KG1 (cell line): ENCODE measurements at places on chromosomes 6 and 20.

- no peak for DNase-seq
Measured at GRCh38 chr20:47496118-47496517, 5.6 kb upstream of the NCOA3 start.

DNA sequence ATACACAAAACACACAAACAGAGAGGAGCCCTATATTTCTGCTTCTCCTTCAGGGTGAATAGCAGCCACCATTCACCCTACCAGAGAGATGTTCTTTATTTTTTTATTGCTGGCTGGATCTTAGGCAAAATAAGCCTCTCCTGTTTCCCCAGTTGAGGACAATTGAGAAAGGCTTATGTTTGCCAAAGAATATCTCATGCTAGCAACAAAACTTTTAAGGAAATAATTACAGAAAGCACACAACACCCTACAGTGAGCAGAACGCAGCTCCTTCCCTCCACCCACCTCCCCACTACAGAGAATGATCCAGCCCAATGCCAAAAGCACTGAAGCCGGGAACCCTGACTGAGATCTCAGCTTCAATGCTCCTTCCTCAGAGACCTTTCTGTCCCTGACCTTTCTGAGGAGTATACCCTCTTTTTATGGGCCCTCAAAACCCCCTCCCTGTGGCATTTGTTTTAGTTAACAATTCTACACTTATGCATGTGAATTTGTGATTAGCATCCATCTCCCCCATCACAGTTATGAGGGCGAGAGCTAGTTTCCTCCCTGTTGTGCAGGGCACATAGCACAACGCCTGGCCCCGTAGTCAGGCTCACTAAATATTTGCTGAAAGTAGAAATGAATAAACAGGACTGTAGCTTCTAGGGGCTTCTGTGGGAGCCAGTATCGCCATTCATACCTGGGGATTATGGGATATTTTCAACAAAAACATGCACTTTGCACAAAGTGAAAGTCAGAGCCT lies 491.6 kb upstream of the CDH4 start:
- no peak for DNase-seq

DNA sequence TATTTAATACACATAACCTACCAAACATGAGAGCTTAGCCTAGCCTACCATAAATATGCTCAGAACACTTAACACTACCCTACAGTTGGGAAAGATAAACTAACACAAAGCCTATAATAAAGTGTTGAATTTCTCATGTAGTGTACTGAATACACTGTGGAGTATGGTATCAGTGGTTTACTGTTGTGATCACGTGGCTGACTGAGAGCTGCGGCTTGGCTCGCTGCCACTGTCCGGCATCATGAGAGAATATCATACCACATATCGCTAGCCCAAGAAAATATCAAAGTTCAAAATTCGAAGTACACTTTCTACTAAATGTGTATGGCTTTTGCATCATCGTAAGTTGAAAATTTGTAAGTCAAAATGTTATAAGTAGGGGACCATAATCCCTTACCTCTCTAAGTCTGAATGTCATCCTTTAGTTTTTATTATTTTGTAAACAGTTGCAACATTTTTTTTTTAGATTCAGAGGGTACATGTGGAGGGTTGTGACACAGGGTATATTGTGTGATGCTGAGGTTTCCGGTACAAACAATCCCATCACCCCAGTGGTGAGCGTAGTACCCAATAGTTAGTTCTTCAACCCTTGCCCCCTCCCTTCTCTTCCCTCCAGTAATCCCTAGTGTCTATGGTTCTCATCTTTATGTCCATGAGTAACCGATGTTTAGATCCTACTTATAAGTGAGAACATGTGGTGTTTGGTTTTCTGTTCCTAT lies 14.6 kb upstream of the TAAR1 start:
- no peak for DNase-seq

DNA sequence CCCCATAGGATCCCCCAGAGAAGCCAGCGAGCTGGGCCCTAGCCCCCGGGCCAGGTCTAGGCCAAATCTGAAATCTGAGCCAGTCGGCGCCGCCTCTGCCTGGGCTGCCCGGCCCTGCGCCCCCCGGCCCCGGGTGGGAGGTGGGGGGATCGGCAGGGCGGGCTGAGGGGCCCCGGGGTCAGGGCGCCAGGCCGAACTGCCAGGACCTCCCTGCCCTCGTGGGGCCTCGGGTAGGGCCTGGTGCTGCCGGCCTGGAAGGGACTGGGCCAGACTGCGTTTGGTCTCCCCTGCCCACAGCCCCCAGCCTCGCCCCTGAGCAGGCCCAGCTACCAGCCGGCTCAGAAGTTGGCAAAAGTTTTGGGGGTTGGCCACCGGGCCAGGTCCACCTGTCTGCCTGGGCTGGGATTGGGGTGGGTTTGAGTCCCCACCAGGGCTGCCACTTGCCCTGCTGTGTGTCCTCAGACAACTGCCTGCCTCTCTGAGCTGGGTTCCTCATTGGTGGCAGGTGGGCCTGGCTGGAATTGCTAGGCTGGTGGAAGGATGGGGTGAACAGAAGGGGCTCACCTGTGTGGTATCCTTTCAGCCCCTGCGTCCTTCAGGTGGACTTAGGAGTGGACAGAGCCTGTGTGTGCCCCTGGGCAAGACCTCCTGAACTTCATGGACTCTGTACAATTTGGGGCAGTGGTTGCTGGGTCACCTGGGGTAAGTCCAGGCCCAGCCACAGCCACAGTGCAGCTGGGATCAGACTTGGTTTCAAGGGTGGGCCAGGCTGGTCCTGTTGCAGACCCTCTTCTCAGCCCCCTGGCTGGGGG lies 801 bp downstream of the SRC start:
- DNase-seq, result no peak

GRCh38 chr20:1212023-1212422 lies 8.8 kb downstream of the C20orf202 start:
- no peak for DNase-seq

DNA sequence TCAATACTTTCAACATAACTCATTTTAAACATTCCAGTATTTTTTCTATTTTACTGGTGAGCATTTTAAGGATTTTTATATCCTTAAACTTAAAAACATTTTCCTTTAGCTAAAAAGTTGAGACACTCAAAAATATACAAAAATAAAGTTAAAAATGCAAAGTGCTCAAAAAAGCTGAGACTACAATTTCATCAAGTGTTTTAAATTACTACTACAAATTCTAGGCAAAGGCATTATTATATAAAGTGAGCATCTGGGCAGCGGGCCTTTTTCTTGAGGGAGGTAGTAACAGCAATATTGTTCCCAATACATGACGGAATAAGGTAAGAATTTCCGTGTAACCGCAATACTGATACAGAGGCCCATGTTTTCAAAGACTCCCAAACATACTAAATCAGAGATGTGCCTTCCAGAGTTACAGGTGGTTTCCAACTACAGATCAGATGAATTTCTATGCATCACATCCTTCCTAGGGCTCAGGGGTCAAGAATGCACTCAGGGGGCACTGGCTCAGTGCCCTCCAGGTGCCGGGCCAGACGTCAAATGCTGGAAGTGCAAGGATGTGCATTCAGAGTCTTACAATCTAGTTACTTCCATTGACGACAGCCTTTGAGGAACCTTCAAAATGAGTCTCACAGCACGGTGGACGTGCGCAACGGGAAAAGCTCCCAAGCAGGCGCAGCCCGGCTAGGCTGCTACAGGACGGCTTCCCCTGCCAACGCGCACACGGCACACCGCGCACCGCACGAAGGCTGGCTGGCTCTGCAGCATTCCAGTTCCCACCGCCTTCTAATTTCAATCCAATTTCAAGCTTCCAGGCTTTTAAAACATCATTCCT lies 1.7 kb downstream of the PHF10 start:
- peak; percentile 72 for DNase-seq

GRCh38 chr6:28000351-28001045 lies 43.5 kb downstream of the OR2B6 start:
- no peak for DNase-seq

GRCh38 chr6:27753668-27754407 lies 158.4 kb downstream of the OR2B2 start:
- peak; percentile 60 for DNase-seq

DNA sequence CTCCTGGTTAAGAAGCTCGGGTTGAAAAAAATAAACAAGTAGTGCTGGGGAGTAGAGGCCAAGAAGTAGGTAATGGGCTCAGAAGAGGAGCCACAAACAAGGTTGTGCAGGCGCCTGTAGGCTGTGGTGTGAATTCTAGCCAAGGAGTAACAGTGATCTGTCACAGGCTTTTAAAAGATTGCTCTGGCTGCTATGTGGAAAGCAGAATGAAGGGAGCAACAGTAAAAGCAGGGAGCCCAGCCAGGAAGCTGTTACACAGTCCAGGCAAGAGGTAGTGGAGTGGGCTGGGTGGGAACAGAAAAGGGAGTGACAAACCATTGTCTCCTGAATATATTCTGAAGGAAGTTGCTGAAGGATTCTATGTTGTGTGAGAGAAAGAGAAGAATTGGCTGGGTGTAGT lies 2.0 kb downstream of the HFE start:
- no peak for DNase-seq

DNA sequence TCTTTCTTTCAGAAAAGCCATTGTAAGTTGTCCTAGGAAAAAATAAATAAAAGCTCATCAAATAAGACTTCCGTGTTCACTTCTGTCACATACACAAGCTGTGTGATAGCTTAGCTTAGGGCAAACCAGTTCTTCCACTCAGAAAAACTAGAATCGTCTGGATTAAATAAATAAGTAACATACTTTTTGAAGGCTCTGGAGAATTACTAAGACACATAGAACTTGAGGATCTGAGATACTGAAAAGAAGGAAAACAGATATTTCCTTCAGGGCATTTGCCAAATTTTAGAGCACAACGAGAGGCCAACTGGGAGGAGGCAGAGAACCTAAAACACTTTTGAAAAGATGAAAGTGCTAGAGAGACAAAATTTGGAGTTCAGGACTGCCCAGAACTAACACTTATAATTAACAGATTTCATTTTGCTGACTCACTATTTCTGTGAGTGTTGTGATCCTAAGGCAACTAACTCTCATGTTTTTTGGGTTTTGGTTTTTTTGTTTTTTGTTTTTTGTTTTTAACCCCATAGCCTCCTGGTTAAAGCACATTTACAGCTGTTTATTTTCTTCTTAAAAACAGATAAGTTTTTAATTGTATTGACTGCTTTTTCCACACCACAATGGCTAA lies 38.7 kb upstream of the THEMIS start:
- DNase-seq, result no peak

DNA sequence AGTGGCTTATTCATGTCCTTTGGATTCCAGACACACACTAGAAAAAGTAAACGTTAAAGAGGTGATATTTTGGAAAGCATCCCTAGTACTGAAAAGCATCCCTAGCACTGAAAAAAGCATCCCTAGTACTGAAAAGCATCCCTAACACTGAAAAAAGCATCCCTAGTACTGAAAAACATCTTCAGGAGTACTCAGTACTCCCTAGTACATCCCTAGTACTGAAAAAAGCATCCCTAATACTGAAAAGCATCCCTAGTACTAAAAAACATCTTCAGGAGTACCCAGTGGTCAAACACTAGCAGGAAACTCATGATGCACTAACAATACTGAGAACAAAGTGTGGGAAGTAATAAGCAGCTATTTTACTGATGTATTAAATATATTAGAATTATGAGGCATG lies 45.6 kb upstream of the SAMHD1 start:
- no peak for DNase-seq

- DNase-seq, result no peak
Measured at GRCh38 chr20:3328501-3328900, 79.0 kb downstream of the DNAAF9 start.
